ENCODE measurements at places on chromosomes 1 and 21.

DNA sequence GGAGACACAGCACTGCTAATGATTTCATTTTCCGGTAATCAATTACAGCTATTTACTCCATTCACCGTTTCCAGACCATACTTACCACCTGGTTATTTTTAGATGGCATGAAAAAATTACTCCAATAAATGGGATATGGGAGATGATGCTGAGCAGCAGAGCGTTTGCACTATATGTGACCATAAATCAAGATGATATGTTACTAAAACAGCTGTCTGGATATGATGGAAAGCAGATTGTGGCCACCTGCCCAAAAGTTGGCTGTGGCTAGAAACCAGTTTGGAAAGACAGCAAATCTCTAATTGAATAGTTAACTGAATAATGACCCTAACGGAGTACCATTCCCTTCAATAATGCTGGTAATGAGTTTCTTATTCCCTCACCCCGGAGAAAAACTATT is 22.5 kb upstream of the KCTD3 start:
- no peak for DNase-seq

DNA sequence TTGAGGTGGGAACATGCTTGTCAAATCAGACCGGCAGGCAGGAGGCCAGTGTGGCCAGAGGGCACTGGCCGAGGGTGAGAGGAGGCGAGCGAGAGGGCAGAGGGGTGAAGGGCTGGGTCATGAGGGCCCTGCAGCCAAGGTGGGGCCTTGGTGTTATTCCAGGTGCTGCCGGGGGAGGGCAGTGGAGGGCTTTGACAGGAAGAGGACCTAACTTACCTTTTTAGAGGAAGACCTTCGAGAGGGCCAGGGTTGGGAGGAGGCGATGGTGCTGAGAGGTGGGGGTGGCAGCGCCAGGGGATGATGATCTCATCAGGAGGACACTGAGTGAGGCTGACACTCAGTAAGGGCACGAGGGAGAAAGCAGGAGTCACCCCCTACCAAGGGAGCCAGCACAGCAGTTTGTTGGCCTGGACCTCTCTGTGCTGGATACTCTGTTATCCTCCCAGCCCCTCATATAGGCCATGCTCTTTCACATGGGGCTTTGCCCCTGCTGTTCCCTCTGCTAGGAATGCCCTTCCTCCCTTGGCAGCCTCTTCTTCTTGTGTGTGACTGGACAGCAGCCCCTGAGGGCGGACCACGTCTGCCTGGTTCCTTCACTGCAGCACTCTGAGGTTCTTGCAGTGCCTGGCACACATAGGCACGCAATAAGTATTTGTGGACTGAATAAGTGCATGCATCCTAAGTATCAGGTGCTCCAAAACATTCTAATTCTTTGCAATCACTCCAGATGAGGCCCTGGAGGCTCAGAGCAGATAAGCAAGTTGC is 7.5 kb upstream of the TTC22 start:
- no peak for DNase-seq

GRCh38 chr1:70140894-70141293 is 64.5 kb downstream of the LRRC40 start:
- DNase-seq = peak; percentile 36

DNA sequence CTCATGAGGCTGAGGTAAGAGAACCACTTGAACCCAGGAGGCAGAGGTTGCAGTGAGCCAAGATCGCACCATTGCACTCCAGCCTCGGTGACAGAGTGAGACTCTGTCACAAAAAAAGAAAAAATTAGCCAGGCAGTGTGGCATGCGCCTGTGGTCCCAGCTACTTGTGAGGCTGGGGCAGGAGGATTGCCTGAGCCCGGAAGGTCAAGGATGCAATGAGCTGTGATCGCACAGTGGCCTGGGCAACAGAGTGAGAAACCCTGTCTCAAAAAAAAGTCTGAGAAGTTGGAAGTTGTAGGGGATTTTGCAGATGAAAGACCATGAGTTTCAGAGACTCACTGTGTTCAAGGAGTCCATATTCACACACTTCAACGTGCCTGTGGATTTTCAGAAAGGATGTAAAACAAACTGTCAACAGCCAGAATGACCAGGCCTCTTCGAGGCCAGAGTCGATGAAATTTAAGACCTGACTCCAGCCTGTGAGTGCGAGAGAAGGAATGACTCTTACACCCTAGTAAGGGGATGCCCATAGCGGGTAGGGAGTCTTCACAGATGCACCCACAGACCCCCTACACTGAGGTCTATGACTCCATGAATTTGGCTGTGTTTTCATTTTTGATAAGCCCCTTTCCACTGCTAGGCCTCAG is 2.2 kb downstream of the S100A13 start:
- DNase-seq = no peak

DNA sequence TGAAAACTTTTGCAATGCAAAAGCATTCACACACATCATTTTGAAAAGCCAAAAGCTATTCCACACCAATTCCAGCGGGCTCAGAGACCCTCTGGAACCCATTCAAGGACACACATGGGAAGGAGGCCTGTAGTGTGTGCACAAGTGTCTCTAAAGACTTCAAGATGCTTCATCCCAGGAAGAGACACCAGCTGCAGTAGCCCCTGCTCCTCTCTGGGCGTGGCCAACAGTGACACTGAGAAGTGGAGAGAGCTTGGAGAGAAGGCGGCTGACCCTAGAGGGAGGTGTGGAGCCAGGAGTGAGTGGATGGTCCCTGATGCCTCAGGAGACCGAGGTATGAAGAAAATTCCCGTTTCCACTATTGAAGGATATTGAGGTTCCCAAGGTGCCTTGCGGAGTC is 14.9 kb upstream of the TNNI1 start:
- DNase-seq = no peak

DNA sequence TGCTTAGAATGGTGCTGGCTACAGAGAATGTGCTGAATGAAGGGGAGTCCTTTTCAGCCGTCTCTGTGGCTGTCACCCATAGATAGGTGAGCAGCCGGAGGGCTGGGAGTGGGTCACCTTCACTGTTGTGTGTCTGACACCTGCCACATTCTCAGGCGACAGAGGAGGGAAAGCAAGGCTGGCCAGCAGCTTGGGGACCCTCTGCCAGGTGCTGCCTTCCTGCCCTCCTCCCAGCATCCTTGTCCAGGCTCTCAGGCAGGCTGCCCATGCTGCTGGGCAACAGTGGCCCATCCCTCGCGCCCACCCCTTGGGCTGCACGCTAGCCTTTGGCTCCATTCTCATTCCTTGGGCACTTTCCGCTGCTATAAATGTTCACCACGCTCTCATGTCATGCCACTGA is 22.1 kb downstream of the CYB5RL start:
- DNase-seq = no peak

GRCh38 chr1:36911561-36912364 is 122.6 kb downstream of the GRIK3 start:
- DNase-seq = no peak

GRCh38 chr1:95039360-95040031 is 33.3 kb downstream of the ALG14 start:
- no peak for DNase-seq

- peak; percentile 29 for DNase-seq
These were observed at the start of gene G0S2 for GRCh38 chr1:209674957-209675564. G0S2 (plus strand) TSS chr1:209675412; CDS start chr1:209675685, 273 bp downstream.

- no peak for DNase-seq
These were observed 68.4 kb upstream of the DPYD start for GRCh38 chr1:97989094-97989680.

- DNase-seq = no peak
These were observed 118.2 kb upstream of the HOOK1 start for GRCh38 chr1:59696421-59697115.

DNA sequence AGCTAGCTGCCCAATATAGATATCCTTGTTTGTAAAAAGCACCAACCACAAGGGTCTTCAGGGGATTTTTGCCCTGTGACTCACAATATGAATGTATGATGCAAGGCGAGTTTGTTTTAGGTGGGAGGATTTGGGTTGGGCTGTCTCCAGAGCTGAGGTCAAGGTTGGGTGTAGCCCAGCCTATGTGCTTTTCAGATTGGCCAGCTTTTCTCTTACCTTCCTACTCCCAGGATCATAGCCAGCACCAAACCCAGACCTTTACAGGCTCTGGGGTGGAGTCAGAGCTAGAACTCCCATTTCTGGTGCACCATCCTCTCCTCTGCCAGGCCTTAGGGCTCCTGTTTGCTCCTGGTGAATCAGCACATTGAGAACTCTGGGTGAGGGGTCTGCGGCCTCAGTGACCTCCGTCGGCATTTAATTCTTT is 55.6 kb upstream of the GCLM start:
- DNase-seq = no peak

GRCh38 chr21:41379901-41380300 is 18.1 kb downstream of the MX2 start:
- DNase-seq = no peak

GRCh38 chr1:243465738-243466137 is 209.9 kb downstream of the SDCCAG8 start:
- DNase-seq = no peak

- DNase-seq = no peak
These were observed 104.8 kb upstream of the DPT start for GRCh38 chr1:168833801-168834224.

GRCh38 chr1:21123287-21123948 is 53.3 kb downstream of the EIF4G3 start:
- DNase-seq = no peak

DNA sequence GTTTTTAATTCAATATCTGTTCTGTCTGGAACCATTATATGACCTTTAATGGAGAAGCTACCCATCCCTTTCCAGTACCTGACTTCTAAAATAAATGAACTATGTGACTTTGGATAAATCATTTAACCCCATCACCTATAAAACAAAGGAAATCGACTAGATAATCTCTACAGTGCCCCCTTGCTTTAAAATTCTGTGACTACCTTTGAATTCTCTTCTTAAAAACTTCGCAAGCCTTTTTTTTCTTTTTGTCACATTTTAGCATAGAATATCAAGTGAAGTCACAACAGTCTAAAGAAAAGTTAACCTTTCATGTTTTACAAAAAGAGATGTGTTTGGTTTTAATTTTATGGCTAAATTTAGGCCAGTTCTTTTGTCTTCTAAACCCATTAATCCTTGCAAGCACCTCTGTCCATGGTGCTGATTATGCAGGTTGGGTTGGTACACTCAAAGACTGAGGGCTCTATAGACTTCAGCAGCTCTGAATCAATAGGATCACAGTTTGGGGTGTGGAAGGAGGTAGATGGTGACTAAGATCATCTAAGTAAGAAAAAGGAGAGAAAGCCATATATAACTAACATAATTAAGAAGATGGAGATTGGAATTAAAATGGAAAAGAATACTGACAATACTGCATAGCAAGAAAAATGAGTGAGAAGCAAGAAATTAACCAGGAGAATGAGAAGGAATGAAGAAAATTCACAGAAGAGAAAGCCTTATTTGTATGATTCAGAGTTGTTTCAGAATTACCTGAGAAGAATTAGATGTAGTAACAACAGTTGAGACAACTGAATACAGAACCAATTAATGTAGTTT is 59.2 kb downstream of the TBX15 start:
- DNase-seq = peak; percentile 70

DNA sequence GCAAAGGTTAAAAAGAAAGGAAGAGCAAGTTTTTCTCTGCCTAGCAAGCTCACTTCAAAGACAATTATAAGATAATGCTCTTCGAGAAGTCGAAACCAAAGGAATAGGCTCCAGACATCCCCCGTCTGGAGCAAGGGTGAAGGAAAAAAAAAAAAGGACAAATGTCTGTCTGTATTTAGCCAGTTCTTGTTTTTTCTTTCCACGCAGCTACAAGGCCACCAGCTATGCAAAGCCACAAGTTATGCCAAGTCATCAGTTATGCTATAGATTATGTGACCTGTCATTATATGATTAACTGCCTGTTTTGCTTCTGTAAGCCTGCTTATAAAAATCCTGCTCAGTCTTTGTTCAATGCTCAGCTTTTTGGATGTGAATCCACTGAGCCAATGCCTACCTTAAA is 2.4 kb upstream of the THEM5 start:
- DNase-seq = no peak

DNA sequence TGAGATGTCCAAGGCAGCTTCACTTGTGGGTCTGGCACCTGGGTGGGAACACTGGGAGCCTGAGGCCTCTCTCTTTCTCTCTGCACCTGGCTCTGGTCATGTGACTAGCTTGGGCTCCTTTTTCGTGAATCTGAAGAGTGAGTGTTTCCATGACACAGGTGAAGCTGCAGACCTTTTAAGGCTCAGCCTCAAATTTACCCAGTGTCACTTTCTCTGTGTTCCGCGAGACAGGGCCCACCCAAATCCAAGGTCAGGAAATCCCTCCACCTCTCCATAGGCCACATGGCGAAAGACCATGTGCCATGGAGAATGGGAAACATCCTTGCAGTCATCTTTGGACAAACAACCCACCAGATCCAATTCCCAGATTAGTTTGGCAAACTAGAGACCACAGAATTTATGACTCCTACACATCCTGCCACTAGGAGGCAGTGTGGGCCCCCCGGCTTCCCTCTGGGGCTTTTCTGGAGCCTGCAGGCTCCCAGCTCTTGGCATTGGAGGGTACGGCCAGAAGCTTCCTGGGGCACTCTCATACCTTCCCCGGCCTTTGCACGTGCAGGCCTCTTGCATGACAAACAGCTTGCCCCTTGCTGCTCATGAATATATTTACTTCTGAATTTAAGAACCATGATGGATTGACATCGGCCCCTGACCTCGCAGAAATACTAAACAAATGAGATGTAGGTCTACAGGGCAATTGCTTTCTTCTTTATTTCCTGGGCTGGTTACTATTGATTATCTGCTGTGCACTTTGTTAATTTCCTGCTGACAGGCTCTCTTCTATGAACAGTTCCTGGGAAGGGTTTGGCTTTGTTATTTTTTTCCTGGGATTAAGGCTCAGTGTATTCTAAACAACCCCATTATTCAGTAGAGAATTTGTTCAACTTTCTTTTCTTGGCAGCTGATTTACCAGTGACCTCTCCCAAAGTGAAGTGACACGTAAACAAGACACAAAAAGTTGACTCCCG is 180.7 kb downstream of the KAZN start:
- peak; percentile 49 for DNase-seq

DNA sequence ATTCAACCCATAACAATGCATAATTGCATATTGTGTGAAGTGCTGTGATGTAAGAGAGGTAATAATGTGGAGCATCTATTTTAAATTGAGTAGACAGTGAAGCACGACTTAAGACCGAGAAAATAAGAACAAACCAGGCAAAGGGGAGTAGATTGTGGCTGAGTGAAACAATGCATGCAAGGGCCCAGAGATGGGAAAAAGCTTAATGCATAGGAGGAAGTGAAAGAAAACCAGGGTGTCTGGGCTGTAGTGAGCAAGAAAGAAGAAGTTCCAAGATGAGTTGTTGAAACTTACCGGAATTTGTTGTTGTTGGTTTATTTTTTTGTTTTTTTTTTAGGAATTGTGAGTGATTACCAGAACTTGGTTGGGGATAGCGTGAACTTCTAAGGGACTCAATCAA is 104.7 kb downstream of the SNX7 start:
- no peak for DNase-seq

GRCh38 chr1:29832936-29833335 is 596.6 kb downstream of the PTPRU start:
- no peak for DNase-seq

GRCh38 chr1:165854101-165854845 is 26.9 kb downstream of the UCK2 start:
- DNase-seq = no peak
